ENCODE measurements at places on chromosomes 11 and 22.
A peak's percentile ranks its signal among the peaks of the same experiment; 100 is the strongest.

GRCh38 chr11:121451178-121451985 is 732 bp upstream of the SORL1 start:
- DNase-seq, result no peak

DNA sequence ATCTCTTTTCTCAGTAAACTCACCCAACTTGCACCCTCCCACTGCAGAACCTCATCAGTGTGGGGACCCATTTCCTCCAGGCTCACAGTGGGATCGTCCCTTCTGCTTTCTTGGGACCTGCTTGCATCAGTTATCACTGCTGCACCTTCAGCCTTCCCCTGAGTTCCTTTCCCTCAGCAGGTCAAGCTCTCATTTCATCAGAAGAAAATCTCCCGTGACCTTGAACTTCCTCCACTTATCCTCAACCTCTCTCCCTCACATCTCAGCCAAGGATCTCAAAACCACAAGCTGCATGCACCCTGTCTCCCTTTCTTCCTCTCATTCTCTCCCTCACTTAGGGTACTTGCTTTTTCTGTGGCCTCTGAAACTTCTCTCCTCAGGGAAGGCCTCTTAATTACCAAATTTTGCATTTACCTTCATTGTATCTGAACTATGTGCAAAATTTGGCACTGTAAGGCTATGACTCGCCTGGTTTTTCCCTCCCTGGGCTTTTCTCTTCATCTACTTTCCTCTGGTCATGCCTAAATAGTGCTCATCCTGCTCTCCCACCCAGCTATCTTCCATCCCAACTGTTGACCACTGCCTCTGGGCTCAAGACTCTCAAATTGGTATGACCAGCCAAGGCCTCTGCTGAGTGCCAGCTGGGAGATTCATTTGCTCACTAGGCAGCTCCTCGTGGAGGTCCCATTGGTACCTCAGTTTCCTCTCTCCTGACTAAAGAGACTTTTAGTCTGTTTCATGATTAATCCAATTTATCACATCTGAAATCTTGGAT is 2.7 kb upstream of the RCE1 start:
- DNase-seq, result no peak

- DNase-seq, result no peak
Observed at GRCh38 chr11:36452236-36452940, 57.7 kb downstream of the TRAF6 start.

GRCh38 chr11:84249344-84250135 is 963.4 kb upstream of the CCDC90B start:
- DNase-seq, result no peak

DNA sequence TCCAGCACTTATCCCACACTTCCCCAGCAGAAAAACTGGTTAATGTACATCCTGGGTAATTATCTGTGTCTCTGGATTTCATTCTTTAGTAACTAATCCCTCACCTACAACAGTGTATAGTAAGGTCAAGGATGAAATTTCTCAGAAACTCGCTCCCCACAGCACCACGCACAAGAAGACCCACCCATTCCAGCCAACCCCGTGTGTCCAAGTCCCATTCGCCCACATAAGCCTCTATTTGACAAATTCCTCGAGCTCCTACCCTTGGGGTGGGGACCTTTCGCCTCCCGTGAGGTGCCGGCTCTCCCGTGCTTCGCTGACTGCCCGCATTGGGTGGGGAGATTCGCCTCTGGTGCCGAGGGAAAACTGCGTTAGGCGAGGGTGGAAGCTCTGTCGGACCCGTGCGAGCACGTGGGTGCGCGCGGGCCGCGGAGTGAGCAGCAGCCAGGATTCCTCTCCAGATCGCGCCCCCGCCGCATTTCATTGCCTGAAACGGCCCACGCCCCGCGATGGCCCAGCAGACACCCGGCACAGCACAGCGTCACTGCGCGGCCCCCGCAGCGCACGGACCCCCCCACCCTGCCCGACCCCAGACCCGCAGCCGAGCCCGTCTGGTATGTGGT is 866 bp downstream of the EXPH5 start:
- no peak for DNase-seq

GRCh38 chr11:92859156-92859690 is 110.2 kb upstream of the MTNR1B start:
- no peak for DNase-seq

- no peak for DNase-seq
Observed at GRCh38 chr11:124470561-124471227, 25.2 kb upstream of the OR8B8 start.

GRCh38 chr11:86119077-86119476 is 50.2 kb upstream of the PICALM start:
- no peak for DNase-seq

DNA sequence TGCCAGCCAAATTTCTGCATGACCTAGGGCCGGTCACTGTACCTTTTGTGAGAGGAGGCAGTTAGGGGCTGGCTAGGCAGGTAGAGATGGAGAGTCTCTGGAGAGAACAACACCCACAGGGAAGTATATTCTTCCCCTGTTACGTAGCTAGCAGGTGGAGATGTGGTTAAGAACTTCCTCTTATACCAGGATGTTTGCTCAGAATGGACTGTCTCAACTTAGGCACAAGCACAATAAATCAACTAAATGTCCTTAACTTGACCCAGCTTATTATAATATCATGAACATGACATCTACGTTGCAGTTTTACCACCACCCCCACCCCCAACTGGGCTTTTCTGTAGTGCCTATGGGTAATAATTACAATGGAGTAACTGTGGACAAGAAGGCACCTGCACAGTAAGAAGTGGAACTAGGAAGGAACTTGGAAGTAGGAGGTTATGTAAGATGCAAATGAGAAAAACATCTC is 60.7 kb upstream of the MPEG1 start:
- no peak for DNase-seq

- DNase-seq, result no peak
Observed at GRCh38 chr22:36660931-36661330, 42.6 kb downstream of the CACNG2 start.

- no peak for DNase-seq
Observed at GRCh38 chr11:77059806-77060205, 7.0 kb upstream of the CAPN5 start.

- no peak for DNase-seq
Observed at GRCh38 chr22:28424427-28425080, 255.1 kb downstream of the TTC28 start.

GRCh38 chr11:126415669-126416420 is 60.4 kb downstream of the ST3GAL4 start:
- peak; percentile 51 for DNase-seq

- peak; percentile 54 for DNase-seq
Observed at GRCh38 chr11:111730871-111731591, 35.2 kb downstream of the PPP2R1B start.

DNA sequence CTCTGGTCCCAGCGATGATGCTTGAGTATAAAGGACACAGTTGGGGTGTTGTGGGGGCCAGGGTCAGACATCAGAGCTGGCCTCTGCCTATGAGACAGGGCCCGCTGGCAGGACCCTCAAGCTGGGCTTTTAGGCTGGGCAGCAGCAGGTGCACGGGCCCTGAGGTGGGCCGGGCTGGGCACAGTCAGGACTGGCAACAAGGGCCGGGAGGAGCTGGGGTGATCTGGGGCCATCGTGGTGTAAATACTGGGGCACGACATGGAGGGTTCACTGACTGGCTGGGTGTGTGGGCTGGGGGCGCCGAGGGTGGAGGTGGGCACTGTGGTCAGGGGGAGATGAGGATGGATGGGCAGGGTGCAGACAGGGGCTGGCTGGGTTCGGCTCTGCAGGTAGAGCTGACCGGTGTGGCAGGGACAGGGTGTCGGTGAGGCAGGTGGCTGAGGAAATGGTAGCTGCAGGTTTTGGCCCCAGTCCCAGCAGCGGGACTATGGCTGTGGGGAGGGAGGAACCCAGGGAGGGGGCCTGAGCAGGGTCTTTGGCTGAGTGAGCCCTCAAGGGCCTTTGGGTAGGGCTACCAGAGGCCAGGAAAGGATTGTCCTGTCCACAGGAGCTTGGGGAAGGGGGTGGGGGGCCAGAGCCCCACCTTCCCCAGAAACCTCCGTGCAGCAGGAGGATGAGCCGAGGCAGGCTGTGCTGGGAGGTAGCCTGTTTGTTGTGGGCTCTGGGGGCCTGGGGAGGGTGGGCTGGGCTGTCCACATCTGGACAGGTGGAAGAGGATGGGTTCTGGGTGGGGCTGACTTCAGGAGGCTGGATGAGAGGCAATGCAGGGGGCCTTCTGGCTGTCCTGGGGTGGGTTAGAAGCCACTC is 81.4 kb downstream of the KCNQ1 start:
- DNase-seq, result no peak

- DNase-seq, result no peak
Observed at GRCh38 chr11:47243454-47243853, 5.2 kb downstream of the ACP2 start.

- no peak for DNase-seq
Observed at GRCh38 chr11:120513436-120514315, 2.1 kb downstream of the GRIK4 start.

DNA sequence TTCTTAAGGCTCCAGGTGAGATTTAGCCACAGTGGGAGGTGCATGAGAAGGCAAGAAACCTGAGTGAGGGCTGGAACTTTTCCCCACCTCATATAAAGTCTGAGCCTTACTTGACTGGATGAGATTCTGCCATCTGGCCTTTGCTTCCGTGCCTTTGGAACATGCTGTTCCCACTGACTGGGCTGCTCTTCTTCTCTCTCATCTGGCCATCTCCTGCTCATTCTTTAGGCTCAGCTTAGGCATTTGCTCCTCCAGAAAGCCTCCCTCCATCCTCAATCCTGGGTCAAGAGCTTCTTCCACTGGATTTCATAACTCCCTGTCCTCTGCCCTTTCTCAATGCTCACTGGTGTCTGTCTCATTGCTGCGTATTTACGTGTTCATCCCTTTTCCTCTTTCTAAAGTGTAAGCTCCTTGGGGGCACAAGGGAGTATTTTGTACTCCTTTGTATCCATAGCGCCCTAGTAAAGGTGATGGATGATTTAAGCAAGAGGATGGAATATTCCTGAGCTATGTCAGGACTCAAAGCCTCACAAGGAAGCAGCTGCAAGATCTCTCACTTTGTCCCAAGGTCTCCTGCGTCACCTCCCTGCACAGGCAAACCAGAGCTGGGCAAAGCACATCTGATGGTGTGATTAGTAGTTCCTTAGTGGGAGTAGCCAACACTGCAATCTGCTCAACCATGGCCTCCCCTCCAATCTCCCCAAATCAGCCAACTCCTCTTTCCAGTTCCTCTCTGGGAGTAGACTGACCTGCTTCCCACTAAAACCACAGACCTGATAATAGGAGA is 15.3 kb downstream of the HSPA8 start:
- DNase-seq, result no peak

- DNase-seq, result no peak
Observed at GRCh38 chr11:623999-624704, 603 bp downstream of the CDHR5 start.

Data from caudate nucleus (tissue), 63 donors.